ENCODE measurements at places on chromosomes 4 and X.

DNA sequence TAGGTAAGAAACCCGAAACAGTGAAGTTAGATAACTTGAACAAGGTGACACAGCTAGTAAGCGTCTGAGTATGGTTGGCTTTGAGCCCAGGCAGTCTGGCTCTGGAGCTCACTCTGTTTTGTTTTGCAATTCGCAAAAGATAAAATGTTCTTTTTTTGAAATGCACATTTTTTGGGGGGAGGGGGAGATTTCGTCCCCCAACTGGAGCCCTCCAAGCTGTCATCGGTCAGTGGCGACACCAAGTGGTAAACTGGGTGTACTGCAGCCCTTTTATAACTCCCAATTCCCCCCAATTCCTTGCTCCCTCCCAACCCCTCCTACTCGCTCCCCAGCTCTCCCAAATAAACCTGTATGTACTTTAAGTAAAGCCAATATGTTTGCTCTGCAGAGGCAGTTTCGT lies 2.8 kb upstream of the CLCN5 start:
- no peak for DNase-seq

DNA sequence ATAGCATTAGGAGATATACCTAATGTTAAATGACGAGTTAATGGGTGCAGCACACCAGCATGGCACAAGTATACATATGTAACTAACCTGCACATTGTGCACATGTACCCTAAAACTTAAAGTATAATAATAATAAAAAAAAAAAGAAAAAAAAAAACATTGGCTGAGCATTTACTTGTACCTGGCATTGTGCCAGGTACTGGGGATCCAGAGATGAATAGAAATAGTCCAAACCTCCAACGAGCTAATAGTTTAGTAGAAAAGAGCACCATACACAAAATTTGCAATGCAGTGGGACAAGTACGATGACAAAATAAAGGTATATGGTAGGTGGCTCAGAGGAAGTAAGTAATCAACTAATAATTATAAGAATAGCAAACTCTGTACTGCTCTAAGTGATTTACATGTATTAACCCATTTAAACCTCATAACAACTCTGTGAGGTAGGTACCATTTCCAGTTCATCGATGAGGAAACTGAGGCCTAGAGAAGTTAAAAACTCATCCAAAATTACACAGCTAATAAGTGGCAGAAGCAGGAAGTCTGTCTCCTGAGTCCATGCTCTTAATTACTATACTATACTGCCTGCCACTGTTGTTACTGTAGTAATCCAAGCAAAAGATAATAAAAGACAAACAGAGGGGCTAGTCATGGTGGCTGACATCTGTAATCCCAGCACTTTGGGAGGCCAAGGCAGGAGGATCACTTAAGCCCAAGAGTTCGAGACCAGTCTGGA lies 319.3 kb downstream of the OPHN1 start:
- no peak for DNase-seq

GRCh38 chrX:39845233-39845632 lies 252.5 kb downstream of the BCOR start:
- no peak for DNase-seq

- no peak for DNase-seq
Observed at GRCh38 chr4:102862016-102862415, 6.8 kb upstream of the CISD2 start.

DNA sequence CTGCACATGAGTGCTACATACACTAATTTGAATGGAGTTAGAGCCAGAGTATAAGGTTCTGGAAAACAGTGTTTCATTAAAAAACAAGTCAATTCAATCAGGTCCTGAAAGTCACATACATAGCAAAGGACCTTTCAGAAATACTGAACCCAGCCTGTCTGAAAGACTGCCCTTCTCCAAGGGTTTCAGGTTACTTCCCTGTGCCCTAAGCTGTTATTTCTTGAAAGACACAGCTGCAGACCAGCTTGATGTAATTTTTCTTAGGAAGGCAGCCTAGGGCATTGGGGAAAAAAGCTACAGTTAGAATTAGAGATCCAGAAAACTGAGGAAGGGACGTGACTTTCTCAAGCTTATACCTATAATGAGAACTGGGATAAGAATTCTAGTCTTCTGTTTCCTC lies 155.9 kb upstream of the MAOA start:
- DNase-seq, result no peak

- peak; percentile 63 for DNase-seq
Observed at GRCh38 chrX:63250253-63250868, 100.8 kb downstream of the SPIN4 start.

- DNase-seq, result no peak
Observed at GRCh38 chr4:151165205-151166000, 66.0 kb downstream of the RPS3A start.
